ENCODE measurements at places on chromosomes 6 and 20. TPM values are rescaled to one million over a fixed set of nuclear protein-coding genes. Genes with fewer than 3 reads are reported as not detected.
A peak's percentile ranks its signal among the peaks of the same experiment; 100 is the strongest.

GRCh38 chr6:85675030-85675819 lies 32.5 kb upstream of the SYNCRIP start:
- ATAC-seq: peak; percentile 38

Gene PGC
- total RNA-seq: not detected

GRCh38 chr6:170042596-170043118 lies 248.2 kb downstream of the DLL1 start:
- no peak for ATAC-seq

DNA sequence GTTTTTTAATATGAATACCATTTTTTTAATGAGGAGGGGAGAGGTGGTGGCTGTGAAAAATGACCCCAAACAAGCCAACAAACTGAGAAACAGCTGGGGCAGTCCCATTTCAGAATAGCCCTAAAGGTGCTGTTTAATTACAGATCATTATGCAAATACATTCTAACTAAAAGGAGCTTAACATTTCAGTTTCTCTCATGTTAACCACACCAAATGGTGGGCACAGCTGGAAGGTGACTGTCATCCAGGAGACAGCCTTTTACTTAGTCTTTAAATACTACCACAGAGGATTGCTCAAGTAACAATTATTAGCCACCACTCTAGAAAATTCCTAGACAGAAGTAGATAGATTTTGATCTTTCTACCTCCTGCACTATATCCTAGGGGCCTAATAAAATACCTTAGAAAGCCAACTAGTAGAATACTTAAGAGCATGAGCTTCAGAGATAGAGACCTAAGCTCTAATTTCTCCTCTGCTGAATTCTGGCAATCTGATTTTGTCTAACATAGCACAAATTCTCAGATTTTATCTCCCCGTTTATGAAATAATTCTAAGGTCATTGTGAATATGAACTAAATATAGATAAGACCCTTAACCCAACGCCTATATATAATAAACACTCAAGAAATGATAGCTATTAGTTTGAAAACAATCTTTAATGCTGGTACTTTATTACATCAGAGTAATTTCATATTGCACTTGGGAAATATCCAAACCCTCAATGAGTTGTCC lies 615.1 kb upstream of the NRSN1 start:
- ATAC-seq: no peak

DNA sequence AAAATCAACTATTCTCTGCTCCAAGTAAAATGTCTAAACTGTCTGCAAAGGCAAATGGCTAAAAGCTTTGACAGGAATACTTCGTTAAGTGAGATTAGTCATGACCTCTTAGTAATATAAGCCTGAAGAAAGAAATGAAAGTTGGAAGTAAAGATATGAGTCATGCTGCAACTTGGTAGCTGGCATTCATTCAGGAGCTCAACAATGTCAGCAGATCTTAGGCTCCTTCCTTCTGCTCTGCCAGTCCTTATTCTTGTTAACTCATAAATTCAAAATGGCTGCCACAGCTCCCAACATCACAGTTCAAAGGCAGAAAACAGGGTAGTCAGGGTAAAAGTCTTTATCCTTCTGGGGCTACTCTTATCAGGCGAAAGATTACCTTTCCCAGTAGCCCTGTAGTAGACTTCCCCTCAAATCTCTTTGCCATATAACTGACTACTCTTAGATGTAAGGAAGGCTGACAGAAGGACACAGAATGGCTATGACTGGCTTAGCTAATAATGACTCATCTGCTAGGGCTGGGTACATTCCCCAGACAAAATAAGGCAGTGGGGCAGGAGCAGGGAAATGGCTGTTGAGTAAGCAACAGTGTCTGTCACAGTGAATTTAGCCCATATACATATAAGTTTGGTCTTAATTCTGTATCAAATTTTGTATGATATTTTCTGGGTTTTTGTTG lies 24.4 kb upstream of the C6orf62 start:
- ATAC-seq: peak; percentile 97

Gene MOXD1
- 31.4 TPM for total RNA-seq

DNA sequence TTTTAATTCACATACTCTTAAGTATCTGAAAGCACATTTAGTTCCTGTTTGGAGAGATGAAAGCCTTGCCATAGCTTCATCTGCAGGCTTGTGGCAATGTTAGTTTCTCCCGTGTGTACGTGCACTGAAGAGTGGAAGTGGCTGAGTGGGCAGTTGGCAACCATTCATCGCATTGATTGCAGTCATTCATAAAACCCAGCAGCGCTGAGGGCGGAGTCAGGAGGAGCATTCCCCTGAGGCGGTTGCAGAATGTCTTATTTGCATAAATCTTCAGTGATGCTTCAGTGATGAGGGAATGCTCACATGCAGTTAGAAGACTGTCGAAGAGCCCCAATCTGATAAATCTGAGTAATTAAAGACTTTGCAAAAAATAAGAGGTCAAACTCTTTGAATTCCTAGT lies 79.1 kb downstream of the RIMS1 start:
- no peak for ATAC-seq

DNA sequence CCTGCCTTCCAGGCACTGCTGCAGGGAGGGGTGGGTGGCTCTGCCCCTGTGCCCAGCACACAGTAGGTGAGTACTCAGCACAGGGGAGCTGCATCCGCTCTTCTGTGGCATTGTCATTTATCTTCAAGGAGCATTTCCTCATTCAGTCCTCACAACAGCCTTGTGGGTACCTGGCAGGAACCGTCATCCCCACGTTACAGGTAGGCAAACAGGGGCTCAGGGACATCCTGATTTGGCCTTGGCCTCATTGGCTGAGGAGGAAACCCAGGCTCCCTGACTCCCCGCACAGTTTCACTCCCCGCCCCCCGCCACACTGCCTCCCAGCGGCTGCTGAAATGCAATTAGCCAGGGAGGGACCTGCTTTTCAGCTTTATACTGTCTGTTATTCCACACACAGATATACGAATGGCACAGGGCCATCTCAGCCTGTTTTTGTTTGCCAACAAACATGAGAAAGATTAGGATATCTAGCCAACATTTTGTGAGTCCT lies 24.2 kb upstream of the PNPLA1 start:
- no peak for ATAC-seq
